Activated CD4-positive, CD25-positive, alpha-beta regulatory T cell treated with anti-CD3 and anti-CD28 coated beads, Interleukin-2, amount 50 U/mL, for 72 hours (primary cell): ENCODE measurements at places on chromosomes 6 and 20.

GRCh38 chr20:1565461-1565860 is 8.0 kb upstream of the SIRPD start:
- no peak for DNase-seq

GRCh38 chr6:150622941-150623874 is 23.5 kb downstream of the PLEKHG1 start:
- no peak for DNase-seq

DNA sequence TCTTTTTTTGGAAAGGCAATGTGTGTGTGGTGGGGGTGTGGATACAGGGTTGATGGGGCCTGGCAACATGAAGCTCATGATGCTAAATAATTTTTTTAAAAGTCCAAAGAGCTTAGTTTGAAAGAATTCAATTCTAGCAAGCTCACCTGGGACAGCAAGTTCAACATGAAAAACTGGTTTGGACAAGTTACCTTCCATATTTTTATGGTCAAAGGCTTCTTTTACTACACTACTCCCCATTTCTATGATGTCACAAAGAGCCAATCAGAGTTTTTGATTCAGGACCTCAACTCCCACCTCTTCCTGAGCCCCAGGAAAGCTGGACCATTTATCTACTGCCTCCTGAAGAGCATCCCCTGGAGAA is 66.1 kb upstream of the CTNNBL1 start:
- no peak for DNase-seq

DNA sequence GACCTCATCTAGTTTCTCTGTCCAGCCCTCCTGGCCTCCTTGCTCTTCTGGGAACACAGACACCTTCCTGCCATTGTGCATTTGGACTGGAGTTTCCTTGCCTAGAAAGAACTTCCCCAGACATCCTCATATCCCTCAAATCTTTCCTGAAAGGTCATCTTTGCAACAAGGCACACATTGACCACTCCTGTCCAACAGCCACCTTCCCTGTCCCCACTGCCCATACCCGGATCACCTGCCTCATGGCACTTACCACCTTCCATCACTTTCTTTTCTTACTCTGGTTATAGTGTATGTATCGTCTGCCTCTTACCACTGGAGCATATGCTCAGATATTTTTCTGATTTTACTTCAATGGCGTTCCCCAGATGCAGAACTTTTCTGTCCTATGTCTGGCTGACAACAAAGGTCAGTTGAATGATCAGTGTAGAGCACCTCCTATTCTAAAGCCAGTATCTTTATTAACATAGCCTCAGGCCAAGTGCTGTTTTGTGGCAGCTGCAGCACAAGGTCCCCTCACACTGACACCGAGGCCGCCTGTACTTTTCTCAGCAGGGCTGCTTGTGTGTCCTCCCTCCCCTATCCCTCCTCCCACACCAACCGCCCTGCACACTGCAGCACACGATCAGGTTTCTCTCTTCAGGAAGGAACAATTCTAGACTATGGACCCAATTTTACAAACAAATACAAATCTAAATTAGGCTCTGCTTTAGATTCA is 4.1 kb downstream of the HLA-C start:
- no peak for DNase-seq

GRCh38 chr6:113137426-113137825 is 719.7 kb upstream of the MARCKS start:
- DNase-seq, result no peak

GRCh38 chr6:136880748-136881460 is 41.2 kb upstream of the SLC35D3 start:
- DNase-seq, result no peak

DNA sequence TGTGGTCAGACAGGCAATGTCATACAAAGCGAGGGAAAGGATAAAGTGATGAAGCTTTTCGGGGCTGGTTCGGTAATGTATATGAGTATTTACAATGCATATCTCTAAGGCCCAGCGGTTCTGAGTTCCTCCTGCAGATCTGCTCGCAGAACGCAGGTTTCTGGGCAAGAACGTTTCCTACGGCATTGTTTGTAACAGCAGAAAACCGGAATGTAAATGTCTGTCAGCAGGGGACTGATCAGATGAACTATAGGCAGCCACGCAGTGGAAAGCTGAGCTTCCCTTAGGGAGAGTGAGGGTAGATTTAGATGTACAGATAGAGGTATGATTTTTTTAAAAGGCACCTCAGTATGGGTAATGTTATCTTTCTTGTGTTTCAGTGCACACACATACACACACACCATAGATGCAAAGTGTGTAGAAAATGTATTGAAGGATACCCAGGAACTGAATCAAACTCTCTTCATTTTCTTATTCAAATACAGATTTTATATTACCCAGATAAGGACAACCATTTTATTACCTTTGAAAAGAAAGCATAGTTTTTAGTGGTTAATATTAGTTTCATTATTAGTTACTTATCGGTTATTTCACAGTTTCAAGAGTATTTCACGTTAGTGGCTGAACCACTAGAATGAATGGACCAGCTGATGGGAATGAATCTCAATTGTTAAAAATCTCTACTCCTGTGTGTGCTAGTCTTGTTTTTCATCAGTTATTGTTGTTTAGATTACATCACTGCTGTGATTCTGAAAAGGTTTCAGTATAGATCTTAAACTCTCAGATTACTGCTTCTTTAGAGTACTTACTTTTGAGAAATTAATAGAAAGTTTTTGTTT is 56.2 kb downstream of the SNX9 start:
- DNase-seq, result no peak

- DNase-seq, result no peak
Observed at GRCh38 chr6:39980839-39981580, 46.7 kb upstream of the MOCS1 start.

DNA sequence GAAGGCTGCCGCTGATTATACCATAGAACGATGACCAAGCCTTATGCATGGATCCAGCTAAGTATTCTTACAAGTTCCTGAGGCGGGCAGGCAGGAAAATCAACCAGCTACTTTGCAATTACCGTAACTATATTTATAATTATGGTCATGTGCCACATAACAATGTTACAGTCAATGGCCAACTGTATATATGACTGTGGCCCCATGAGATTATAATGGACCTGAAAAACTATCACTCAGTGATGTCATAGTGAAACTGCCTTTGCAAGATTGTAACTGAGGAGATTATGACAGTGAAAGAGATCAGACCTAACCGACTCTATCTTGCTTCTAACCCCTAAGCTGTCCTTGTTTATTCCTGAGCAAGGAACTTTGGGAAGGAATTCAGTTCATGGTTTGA is 33.1 kb upstream of the FAM135A start:
- no peak for DNase-seq

- no peak for DNase-seq
Observed at GRCh38 chr6:151630387-151630786, 136.6 kb downstream of the CCDC170 start.

- no peak for DNase-seq
Observed at GRCh38 chr6:134026597-134026996, 25.8 kb downstream of the SLC2A12 start.

- DNase-seq, result peak; percentile 61
Observed at GRCh38 chr6:31901415-31901952, 402 bp downstream of the ZBTB12 start.

DNA sequence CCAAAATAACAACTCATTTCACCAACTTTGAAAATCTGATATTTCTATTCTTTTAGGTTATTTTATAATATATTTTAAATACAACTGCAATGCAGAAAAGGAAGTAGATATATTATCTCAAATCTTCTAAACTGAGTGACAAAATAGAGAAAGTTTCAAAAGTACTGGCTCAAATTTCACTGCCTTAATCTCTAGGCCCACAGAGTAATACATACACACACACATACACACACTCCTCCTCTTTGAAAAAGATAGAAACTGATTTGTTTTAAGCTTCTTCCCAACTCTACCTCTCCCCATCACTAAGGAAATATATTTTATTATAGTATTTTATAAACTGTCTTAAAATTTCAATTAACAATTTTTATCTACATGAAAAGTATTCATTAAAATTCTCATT is 36.2 kb downstream of the ARHGAP18 start:
- DNase-seq, result no peak

GRCh38 chr20:19349879-19350278 is 137.4 kb downstream of the SLC24A3 start:
- DNase-seq, result no peak

- DNase-seq, result no peak
Observed at GRCh38 chr6:43391440-43392031, 22.1 kb upstream of the ZNF318 start.

- DNase-seq, result no peak
Observed at GRCh38 chr20:43183536-43184070, 6.1 kb downstream of the PTPRT start.

- DNase-seq, result no peak
Observed at GRCh38 chr6:134909701-134910592, 40.0 kb downstream of the ALDH8A1 start.

- no peak for DNase-seq
Observed at GRCh38 chr6:166932116-166932515, 24.2 kb downstream of the RNASET2 start.

- DNase-seq, result no peak
Observed at GRCh38 chr6:88494401-88495140, 328.4 kb upstream of the CNR1 start.

GRCh38 chr20:48584391-48585060 is 243.3 kb downstream of the PREX1 start:
- DNase-seq, result no peak

DNA sequence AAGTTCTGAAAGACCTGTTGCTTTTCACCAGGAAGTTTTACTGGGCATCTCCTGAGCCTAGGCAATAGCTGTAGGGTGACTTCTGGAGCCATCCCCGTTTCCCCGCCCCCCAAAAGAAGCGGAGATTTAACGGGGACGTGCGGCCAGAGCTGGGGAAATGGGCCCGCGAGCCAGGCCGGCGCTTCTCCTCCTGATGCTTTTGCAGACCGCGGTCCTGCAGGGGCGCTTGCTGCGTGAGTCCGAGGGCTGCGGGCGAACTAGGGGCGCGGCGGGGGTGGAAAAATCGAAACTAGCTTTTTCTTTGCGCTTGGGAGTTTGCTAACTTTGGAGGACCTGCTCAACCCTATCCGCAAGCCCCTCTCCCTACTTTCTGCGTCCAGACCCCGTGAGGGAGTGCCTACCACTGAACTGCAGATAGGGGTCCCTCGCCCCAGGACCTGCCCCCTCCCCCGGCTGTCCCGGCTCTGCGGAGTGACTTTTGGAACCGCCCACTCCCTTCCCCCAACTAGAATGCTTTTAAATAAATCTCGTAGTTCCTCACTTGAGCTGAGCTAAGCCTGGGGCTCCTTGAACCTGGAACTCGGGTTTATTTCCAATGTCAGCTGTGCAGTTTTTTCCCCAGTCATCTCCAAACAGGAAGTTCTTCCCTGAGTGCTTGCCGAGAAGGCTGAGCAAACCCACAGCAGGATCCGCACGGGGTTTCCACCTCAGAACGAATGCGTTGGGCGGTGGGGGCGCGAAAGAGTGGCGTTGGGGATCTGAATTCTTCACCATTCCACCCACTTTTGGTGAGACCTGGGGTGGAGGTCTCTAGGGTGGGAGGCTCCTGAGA is at the start of gene HFE:
TSS of gene HFE (plus strand) at position 146 of the 832 bp plus-strand sequence. CDS start at position 158, 12 bp downstream.
- peak; percentile 44 for DNase-seq

GRCh38 chr6:62236784-62237183 is 49.2 kb downstream of the KHDRBS2 start:
- no peak for DNase-seq

- DNase-seq, result no peak
Observed at GRCh38 chr6:37862430-37862829, 42.9 kb downstream of the ZFAND3 start.

GRCh38 chr6:73690056-73690455 is 5.9 kb upstream of the CD109 start:
- DNase-seq, result no peak

- no peak for DNase-seq
Observed at GRCh38 chr6:148530394-148530953, 187.8 kb downstream of the SASH1 start.

DNA sequence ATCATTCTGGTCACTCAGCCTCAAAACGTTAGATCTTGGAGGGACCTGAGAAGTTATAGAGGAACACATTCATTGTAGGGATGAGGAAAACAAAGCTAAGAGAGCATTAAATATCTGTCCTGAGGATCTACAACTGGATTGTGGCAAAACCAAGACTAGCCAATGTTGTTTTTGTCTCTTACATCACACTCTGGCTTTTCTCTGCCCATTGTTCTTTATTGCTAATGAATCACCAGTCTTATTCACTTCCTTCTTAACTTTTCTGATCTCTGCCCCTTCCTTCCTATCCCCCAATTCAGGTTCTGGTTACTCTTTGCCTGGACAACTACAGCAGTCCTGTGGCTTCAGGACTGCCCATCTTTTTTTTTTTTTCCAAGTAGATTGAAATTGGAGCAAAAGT is 57.0 kb upstream of the PREP start:
- no peak for DNase-seq

DNA sequence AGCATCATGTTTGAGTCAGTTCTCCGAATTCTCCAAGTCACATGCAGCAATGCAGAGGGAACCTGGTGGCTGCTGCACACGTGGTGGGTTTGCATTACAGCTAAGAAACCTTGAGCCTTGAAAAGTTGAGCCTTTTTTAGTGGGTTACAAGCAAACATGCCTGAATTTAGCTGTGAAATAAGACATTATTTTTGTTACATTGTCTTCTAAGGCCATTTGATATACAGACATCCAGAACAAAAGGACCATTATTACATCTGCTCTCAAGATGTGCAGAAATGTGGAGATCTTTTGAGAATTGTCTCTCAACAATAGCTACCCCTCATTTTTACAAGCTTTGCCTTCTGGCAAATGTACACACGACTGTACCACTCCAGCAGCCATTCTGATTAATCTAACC is 720.5 kb upstream of the SLC35B3 start:
- DNase-seq, result no peak

- DNase-seq, result no peak
Observed at GRCh38 chr6:11155589-11155988, 44.1 kb upstream of the ERVFRD-1 start.

DNA sequence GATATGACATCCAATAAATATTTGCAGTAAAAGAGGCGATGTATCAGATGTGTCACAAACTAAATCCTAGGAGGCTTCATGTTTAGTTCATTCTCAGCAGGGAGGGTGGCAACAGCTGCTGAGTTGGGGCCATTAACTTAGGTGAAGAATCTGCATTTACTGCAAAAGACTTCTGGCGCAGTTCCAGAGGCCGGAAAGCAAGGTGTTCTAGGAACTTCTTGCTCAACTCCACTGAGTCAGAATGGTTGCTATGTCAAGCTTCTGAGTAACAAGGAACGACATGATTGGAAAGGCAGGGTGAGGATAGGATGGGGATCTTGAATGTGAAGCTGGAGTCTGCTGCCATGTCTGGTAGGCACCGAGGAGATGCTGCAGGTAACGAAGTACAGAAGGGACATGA is 11.7 kb downstream of the ADNP start:
- no peak for DNase-seq

- DNase-seq, result no peak
Observed at GRCh38 chr20:40679184-40679583, 9.9 kb downstream of the MAFB start.

DNA sequence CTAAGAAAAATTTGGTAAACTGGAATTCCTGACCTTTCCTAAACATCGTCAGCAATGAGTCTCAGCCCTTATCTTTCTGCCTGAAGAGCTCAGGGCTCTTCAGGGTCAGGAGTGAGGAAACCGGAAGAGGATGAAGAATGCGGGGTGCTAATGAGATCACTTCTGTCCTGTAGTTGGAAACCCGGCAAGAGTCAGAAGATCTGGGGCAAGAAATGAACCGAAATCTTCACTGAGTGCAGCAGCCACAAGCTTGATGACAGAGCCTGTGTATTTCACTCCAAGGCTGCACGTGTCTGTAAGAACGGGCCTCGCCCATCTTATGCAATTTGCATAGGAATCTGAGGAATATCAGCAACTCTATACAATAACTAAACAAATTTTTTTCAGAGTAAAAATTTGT is 60.4 kb upstream of the QKI start:
- DNase-seq, result no peak

GRCh38 chr6:15622045-15622740 is 40.6 kb downstream of the DTNBP1 start:
- DNase-seq, result no peak
